CD4-positive, alpha-beta memory T cell (primary cell): ENCODE measurements at places on chromosomes 4 and X. TPM values are rescaled to one million over a fixed set of nuclear protein-coding genes. Genes with fewer than 3 reads are reported as not detected.

PPM1K gene
- total RNA-seq: 82.2 TPM

GRCh38 chr4:21991050-21991449 lies 42.5 kb upstream of the KCNIP4 start:
- H3K4me1 ChIP-seq: no peaks in the 10 kb centered on the region
- H3K27me3 ChIP-seq: no peaks in the 10 kb centered on the region
- no peak for DNase-seq
- H3K27ac ChIP-seq: no peak overlapping the region
- H3K4me3 ChIP-seq: no peak overlapping the region

DNA sequence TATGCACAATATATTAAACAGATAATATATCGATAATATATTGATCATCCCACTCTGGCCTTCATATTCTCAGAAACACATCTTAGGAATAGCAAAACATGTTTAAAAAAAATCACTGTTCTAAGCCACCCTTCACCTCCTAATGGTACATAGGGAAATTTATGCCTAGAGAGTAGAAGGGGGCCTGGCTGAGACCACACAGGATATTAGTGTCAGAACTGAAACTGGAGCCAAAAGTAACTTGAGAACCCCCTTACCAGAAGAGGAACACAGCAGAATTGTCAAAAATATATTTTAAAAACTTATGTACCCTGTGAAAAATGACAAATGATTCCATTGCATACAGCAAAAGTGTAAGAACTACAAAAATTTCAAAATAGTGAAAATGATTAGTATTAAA lies 173.1 kb downstream of the VSIG4 start:
- H3K36me3 ChIP-seq: no peaks in the 10 kb centered on the region
- peaks cover 31% of the 10 kb centered on the region for H3K4me1 ChIP-seq
- no peak overlapping the region for H3K27ac ChIP-seq
- H3K4me3 ChIP-seq: no peak overlapping the region

DNA sequence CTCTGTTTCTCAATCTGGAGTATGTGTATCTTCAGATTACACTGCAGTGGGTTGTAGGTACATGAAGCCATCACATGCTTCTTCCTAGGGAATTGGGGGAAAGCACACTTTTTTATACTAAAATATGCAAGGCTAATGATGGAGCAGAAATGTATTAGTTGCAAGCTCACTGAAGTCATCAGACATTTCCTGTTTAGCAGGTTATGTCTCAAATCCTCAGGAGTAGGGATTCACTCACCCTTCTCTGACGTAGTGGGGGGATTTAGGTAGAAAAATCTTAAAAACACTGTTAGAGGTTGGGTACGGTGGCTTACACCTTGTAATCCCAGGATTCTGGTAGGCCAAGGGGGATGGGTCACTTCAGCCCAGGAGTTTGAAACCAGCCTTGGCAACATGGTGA lies 128.4 kb upstream of the GPC4 start:
- no peaks in the 10 kb centered on the region for H3K36me3 ChIP-seq
- no peak overlapping the region for H3K27ac ChIP-seq
- no peak overlapping the region for H3K4me3 ChIP-seq
- no peaks in the 10 kb centered on the region for H3K4me1 ChIP-seq
- no peak for DNase-seq
